ENCODE measurements at places on chromosomes 3 and 15.

DNA sequence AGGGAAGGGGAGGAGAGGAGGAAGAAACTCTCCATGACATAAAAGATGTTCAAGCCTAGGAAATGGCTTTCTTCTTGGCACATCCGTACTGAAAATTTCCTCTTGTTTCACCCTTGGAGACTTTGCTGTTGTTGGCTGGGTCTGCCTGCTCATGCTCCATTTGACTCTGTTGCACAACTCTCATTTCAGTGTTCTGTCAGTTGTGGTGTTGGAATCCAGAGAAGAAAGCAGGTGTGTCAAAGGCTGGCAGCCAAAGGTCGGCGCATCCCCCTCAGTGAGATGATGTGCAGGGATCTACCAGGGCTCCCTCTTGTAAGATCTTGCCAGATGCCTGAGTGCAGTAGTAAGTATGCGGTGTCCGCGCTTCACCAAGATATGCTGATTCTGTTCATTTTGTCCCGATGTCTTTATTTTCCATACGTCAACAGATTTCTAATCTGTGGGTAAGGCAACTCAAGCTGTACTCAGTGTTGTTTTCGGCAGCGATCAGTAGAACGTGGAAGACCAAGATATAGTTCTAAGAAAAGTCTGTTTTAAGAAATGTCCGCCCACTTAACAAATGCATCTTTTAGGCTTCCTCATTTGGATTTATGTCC lies 265.2 kb upstream of the GOLGA6L4 start:
- DNase-seq = no peak

DNA sequence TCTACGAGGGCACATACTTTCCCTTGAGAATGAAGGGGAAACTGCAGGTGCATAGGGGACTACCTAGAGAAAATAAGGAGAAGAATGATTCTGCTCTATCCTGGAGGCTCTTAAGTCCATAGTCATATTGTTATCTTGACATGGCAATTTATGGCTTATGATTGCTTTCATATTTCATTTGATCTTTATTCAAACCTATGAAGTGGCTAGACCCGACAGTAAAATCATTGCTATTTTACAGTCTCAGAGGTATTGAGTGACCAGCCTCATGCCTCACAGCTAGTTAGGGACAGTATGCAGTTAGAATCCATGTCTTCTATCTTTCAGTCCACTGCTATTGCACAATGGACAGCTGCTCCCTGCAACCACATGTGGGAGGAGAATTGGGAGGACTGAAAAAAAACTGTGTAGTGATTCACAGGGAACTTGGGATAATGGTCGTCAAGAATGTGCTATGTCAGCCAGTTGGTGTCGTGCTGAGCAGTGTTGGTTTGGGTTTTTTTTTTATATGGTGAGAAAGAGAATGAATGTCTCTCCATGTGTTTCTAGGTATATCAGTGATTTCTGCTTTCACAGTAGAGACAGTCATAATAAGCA lies 63.2 kb upstream of the SPPL2A start:
- no peak for DNase-seq

DNA sequence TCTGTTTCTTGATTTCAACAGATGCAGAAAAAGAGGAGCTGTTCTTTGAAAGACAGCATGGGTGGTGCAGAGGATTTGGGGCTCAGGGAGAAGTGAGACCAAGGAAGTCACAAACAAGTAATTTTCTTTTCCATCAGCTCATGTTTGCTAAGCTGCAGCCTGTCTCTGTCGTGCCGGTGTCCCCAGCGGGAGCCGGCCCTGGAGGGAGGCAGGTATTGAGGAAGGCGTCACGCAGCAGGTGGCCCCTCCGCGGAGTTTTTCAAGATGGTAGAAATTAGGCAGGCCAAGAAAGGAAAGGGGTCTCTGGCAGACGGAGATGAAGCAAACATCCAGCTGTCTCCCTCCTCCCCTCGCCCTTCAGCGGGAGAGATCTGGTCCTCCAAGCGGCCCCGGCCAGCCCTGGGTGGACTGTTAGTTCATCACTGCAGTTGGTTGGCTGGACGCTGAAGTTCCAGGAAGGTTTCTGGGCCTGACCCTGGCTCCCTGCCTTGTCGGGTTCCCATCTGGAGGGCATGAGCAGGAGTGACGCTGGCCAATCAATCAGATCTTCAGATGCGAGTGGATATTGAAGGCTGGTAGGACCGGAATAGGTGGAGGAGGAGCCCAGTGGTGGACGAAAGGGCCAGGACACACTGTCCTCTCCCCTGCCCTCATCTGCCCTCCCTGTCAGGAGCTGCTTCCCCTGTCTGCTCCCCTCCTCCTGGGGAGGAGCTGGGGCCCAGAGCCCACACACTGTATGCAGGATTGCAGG lies 27.7 kb upstream of the MUC4 start:
- no peak for DNase-seq

- no peak for DNase-seq
These were observed 57.6 kb downstream of the SETMAR start for GRCh38 chr3:4360817-4361216.

- DNase-seq = no peak
These were observed 12.6 kb upstream of the HRG start for GRCh38 chr3:186653080-186653707.

DNA sequence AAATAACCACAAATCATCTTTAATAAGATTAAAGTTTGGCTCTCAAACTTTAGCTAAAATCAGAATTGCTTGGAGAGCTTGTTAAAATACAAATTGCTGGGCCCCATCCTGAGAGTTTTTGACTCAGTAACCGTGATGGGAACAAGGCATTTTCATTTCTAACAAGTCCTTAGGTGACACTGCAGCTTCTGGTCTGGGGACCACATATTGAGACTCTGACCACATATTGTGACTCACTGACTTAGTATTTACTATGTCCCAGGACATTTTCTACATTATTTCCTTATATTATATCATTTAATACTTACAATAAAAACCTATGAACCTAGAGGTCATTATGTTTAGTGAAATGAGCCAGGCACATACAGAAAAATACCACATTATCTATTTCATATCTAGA lies 164.5 kb downstream of the ZMAT3 start:
- DNase-seq = no peak

DNA sequence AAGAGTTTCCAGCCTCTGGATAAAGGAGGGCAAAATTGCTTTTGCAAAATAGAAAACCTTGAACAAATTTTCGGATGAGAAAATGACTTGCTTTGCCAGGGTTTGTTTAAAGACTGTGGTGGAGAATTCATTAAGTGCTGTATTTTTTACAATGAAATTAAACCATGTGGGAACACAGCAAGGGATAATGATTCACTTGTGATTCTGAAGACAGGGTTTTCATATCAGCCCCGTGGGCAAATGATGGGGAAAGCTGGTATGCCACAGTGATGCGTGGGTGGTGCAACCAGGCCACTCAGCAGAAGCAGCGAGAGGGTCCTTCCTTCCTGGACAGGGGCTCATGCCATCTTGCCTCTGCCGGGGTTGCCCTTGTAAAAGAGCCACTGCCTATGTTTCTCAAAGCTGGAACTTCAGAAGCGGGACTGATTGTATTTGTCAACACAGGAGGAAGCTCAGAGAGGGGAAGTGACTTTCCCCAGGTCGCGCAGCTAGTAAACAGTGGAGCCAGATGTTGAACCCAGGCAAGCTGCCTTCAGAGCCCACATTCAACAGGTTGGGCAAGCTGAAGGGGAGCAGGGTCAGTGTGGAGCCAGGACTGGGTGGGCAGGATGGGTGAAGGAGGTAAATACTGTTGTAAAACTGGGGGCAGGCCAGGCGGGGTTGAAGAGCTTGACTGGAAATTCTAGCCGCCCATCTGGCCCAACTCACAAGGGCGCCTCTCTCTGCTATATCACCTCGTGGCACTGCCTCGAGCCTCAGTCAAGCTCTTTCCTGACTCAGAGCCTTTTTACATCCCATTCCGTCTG lies 79.1 kb downstream of the TOP2B start:
- no peak for DNase-seq

DNA sequence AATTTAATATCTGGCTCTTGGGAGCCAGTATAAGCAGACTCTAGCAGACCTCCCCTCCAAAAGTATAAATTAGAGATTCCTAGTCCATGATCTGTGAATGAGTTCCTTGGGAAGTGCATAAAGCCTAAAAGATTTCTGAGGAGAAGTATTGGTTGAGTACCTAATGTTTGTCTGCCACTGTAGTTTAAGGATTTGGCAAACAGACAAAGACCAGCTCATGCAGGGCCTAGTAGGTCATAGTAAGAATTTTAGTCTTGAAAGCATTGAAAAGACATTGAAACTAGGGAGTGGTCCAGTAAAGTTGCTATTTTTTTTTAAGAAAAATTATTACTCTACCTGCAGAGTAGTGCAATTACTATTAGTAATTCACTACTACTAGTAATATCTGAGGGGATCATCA lies 67.5 kb downstream of the SPRED1 start:
- no peak for DNase-seq

DNA sequence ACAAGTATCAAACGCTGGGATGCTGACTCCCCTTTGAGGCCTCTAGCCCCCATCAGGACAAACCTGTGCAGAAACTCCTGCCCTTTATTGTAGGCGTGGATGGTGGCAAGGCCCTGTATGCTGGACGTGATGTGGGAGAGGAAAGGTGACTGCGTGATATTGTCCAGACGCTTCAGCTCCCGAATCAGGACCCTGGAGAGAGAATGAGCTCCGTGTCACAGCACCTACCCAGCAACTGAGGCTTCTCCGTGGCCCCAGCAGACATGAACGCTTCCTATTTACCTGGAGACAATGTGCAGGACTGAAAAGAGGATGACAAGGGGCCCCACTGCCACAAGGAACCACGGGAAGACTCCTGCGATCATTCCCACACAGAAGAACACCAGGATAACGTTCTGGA lies 65.0 kb upstream of the PARL start:
- DNase-seq = no peak

- DNase-seq = no peak
These were observed 296.1 kb downstream of the RPLP1 start for GRCh38 chr15:69748576-69749185.

DNA sequence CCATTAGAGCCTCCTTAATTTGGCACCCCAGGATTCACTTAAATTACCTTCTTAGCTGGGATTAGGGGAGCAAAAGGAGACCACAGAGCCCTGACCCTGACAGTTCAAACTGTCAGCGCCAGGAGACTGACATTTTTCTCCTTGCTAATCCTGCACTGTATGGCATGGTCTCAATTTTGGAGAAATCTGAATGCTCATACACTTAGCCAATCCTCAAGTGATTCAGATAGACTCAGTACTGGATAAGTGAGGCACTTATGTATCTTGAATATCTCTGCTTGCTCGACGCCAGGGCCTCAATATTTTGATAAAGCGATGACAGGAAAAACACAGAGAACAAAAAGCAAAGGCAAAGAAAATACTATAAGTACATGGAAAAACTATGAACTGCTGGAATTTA lies 375.9 kb upstream of the WNT5A start:
- DNase-seq = no peak

DNA sequence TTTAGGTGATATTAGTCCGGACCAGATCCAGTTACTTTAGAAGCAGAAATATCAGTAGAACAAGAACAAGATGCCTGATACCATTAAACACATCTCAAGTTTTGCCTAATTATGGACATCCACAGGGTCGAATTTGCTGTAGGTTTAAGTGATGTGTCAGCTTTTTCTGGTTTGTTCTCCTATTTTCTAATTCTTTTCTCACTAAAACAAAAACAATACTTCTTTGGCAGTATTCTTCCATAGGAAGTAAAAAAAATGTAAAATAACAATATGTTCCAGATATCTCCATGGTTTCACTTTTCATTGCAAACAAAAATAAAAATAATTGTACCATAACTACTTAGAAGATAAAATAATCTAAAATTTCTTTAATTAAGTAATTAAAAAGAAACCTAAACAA lies 265.7 kb downstream of the SHOX2 start:
- no peak for DNase-seq

DNA sequence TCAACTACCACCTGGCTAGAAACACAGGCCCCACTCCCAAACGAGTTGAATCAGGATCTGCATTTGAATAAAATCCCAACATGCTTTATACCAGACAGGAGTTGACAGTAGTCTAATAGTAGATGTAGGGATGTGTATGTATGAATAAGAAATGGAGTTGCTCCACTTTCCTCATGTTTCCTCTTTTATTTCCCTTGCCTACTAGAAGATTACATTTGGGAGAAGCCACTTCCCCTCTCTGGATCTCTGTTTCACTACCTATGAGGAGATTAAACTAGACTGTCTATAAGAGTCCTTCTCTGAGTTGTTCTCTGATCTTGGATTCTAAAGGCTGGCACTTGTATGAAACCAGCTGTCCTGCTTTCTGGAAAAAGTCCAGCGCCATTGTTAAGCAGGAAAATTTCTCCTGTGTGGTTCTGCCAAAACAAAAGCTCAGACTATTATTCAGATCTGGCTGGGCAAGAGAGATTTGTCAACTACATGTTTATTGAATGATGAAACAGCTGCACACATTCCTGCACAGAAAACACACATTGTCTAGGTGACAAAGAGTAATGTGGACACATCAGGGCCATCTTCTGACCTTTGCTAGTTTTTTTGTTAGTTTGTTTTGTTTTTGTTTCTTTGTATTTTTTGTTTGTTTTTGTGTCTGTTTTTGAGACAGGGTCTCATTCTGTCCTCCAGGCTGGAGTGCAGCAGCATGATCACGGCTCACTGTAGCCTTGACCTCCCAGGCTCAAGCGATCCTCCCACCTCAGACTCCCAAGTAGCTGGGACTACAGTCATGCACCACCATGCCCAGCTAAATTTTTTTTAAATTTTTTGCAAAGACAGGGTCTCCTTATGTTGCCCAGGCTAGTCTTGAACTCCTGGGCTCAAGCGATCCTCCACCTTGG lies 29.9 kb downstream of the ACP3 start:
- no peak for DNase-seq

- DNase-seq = no peak
These were observed 5.5 kb downstream of the DIS3L start for GRCh38 chr15:66298803-66299251.

Measured in activated gamma-delta T cell treated with Interleukin-2 at 50 U/mL for 16 hours (primary cell).